ENCODE measurements at places on chromosomes 3 and 15.

DNA sequence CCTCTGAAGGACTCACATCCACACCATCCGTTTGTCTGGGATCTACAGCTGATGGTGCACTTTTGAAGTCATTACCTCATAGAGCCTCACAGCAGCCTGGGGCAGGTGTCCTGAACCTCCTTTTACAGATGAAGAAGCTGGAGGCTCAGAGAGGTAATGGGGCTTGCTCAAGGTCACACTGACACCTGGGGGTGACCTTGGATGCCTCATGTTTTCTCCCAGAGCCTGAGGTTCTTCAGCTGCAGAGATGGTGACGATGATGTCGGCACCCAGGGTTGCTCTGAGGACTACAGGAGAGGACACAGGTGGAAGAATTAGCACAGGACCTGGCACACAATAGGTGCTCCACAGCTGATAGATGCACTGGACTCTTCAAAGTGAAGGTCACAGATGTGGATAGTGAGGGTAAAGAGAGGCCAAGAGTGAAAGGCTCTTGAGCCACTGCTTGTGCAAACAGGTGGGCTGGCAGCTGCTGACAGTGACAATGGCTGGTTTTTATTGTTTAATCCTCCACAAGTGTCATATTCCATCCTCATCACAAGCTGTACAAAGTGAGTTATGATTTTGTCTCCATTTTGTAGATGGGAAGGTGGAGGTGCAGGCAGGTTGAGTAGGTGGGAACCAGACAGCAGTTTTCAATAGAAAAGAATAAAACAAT lies 17.4 kb upstream of the ATP2B2 start:
- no peak for DNase-seq

DNA sequence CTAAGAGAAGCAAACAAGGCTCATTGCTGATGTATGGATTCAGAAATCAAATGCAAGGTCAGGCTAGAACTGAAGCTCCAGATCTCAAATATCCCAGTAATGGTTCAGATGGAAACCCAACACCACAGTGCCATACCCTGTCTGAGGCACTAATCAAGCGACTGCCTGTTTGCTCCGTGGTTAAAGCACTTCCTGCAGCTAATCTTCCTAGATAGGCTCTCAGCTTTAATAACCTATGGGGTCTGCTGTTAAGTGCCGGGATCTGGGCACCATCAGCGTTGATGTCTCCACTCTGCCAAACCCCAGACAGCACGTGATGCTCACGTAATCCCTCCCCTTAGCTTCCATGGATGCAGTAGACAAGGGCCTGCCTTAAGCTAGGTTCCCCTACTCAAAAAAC lies 262.6 kb downstream of the MECOM start:
- no peak for DNase-seq

DNA sequence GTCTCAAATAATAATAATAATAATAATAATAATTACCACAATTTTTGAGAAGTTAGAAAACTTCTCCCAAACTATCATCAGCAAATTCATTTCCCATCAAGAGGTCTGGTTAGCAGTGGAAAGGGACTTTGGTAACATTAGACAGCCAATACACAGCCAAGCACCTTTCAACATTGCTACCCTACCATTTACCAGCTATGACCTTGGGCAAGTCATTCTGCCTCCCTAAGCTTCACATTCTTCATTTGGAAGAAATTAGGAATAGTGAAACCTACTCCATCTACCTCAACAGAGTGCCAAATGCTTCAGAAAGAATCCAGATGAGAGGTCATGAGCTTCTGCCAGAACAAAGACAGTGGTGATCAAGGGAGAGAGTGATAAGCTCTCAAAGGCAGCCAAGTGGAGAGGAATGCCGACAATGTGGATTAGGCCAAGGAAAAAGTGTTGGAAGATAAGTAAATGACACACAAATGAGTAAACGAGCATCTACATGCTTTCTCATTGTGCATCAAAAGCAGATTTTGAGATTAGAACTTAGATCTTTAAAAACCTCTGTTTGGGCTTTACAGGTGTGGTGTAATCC lies 42.9 kb upstream of the LPP start:
- DNase-seq = no peak

GRCh38 chr3:21751886-21752285 lies 876 bp upstream of the ZNF385D start:
- DNase-seq = no peak

DNA sequence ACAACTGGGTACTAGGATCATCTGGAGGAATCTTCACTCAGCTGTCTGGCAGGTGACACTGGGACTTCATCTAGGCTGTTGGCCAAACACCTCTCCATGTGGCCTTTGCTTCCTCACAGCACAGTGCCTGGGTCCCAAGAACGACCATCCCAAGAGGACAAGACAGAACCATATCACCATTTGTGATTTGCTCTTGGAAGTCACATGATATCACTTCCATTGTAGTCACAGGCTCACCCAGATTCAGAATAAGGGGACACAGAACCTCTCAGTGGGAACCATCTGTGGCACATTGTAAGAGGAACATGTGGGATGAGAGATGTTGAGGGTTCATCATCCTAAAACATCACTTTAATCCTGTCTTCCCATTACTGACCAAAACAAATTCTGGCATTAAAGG lies 1.9 kb upstream of the PSMA4 start:
- no peak for DNase-seq

DNA sequence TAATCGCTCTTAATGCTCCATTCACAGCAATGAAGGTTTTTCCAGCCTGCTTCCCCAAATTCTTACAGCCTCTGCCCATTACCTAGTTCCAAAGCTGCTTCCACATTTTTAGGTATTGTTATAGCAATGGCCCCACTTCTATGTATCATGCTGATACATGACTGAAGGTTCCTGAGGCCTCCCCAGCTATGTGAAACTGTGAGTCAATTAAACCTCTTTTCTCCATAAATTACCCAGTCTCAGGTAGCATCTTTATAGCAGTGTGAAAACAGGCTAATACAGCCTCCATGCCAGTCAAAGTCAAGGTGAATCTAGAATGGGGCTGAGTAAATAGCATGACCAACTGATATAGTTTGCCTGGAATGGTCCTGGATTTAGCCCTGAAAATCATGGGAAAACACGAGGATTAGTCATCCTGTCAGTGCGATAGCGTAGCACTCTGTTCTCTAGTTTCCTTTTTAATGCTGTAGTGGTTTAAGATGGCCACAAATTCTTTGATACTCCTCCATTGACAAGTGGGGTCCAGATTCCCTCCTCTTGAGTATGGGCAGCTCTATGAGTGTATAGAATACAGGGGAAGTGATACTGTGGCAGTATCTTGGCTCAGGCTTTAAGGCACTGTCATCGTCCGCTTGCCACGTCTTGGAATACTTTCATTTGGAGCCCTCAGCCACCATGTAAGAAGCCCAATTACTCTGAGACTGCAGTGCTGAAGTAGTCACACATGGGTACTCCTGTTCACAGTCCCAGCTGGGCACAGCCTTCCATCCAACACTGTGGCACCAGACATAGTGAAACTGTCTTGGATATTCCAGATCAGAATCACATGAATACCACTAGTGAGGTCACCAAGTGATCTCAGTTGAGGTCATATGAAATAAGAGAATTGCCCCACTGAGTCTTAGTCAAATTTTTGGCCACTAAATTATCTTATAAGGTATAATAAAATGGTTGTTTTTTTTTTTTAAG lies 94.0 kb upstream of the PLCL2 start:
- no peak for DNase-seq
